ENCODE measurements at places on chromosomes 3 and 15.

- no peak for DNase-seq
Observed at GRCh38 chr15:69801144-69801543, 296.6 kb downstream of the TLE3 start.

GRCh38 chr15:33612721-33613304, 302.0 kb downstream of the RYR3 start:
- DNase-seq, result no peak

DNA sequence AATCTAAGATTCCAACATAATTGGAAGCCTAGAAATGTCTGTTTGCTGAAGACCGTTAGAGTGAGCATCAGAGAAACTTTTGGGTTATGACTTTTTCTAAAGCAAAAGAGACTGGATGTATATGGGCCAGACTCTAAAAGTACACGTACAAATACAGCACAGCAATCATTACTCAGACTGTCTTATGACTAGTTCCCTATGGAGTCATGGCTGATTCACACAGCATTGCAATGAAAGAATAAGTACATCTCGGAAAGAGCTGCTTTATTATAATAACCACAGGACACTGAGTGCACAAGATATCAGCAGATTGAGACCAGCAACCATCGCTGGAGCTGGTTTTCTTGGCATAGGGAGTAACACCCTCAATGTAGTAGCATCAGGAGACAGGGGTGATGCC, 618.6 kb downstream of the NLGN1 start:
- no peak for DNase-seq

DNA sequence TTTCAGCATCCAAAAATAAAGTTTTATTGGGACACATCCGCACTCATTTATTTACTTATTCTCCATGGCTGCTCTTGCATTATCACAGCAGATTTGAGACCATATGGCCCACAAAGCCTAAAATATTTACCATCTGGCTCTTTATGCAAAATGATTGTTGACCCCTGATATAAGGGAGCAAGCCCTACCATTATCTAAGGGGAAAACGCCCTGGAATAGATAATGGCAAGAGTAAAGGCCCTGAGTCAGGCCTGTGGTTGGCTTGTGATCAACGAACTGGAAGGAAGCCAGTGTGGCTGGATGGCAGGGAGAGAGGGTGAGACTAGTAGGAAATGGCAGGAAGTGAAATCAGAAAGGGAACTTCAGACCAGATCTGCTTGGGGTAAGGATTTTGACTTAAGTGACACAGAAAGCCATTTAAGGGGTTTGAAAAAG, 24.6 kb upstream of the DMXL2 start:
- no peak for DNase-seq

Measured in stimulated activated CD8-positive, alpha-beta memory T cell treated with anti-CD3 and anti-CD28 coated beads, Interleukin-4, amount 100 ng/mL, for 48 hours (primary cell).